Umbilical cord (tissue), 2 donors: ENCODE measurements at places on chromosomes 3 and 15.

DNA sequence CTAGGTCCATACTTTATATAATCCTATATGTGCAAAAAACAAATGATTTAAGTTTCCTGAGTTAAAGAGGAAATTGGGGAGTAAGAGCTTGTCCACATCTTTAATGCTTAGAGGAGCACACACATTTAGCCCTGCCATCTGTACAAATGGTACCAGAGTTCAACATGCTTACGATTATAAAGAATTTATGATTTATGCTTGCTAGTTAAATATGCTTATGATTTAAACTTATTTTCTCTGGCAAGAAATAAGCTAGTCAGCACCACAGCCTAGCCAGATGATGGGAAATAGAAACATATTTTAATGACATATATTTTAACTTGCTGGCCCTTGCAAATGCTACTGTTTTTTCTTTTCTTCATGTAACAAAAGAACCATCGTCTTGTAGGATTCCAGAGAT lies 48.3 kb downstream of the EIF4E3 start:
- no peak for DNase-seq

DNA sequence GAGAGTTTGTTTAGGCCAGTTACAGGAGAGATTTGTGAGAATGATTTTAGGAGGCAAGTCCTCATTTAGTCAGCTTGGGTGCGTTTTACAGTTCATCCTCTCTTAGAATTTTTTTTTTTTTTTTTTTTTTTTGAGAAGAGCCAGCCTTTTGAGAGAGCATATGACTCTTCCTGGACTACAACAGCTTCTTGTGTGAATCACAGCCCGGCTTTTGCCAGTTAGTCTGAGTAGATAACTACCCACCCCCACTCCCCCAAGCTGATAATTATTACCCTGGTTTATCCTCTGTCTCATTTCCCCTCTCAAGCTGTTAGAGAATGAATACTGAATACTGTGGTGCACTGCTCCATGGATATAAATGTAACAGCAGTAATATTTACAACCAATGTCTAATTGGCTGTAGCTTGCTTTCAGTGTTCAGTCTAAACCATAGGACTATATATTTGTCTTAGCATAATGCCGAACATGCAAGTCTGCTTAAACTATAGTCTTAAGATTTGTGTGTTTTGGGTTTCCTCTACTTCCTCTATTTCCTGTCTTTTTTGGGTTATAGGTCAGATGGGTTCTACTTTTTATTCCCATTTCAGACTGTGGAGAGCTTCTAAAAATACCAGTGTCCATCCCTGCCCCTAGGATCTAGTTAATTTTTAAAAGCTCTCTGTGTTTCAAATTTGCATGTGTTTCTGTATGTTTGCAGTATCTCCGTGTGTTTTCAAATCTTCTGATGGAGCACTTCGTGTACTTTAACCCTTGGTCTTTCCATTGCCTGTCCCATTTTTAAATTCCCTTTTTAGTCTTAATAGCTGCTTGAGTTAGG lies 8.0 kb downstream of the CHD2 start:
- peak; percentile 78 for DNase-seq

DNA sequence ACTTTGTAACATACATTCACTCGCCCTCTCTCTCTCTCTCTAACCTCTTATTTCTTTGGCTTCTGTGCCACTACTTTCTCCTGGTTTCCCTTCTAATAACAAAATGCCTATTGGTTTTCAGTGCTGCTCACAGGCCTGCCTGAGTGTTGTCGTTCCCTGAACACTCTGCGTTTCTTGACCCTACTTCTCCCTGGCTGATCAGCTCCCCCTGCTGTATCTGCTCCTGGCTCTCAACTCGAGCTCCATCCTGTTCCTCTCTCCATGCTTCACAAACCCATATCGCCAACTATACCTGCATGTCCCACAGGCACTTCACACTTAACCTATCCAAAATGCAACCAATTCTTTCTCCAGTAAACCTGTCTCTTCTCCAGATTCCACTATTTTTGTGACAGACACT lies 111.4 kb downstream of the OPA1 start:
- no peak for DNase-seq

DNA sequence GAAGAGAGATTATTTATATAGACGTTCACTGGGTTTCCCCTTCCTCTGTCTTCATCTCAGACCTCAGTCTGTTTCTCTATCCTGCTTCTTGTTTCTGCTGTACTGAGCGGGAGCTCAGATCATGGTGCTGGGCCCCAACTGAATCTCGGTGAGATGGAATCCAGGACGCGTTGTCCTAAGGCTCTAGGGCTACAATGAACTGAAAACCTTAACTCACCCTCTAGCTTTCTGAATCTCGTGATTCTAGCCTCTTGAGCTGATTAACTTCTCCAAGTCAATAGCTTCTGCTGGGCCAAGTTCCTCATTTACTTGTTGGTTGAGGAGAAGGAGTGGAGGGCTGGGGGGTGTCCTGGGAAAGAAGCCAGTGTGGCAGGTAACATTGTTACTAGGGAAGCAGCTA lies 32.7 kb upstream of the MAP3K13 start:
- no peak for DNase-seq

DNA sequence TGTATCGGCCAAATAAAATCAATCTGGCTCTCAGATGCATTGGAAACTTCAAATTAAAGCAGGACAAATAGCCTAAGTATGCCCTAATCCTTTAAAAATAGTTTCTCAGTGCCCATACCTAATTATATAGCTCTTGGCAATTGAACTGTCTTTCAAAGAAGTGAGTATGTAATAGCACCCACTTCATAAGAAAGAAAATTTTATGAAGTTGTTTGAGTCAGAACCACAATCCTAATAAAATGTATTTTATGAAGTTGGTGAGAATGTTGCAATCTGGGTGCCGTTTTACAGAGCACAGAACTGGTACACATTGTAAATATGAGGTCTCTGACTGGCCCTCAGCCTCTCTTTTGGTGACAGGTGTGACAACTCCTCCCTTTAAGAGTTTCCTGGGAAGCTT lies 45.4 kb downstream of the EPHB1 start:
- no peak for DNase-seq
